ENCODE measurements at places on chromosomes 6 and 20.

DNA sequence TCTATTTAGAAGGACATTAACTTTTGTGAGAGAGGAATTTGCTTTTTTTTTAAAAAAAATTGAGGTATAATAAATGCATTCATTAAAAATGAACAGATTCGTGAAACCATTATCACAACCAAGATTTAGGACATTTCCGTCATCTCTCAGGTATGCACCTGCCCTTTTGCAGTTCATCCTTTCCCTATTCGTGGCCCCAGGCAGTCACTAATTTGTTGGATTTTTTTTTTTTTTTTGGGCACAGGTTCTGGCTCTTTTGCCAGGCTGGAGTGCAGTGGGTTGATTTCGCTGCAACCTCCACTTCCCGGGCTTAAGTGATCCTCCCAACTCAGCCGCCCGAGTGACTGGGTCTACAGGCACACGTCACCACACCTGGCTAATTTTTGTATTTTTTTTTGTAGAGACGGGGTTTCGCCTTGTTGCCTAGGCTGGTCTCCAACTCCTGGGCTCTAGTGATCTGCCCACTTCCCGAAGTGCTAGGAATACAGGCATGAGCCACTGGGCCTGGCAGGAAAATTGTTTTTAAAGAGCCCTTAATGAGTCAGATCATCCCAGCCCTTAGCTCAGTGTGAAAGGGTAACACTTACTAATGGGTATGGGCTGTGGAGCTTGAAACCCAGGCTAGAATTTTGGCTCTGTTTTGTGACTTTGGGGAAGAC is 9.2 kb downstream of the PHF3 start:
- DNase-seq, result no peak

- no peak for DNase-seq
Measured at GRCh38 chr20:60986506-60987156, 265.4 kb upstream of the CDH4 start.

- no peak for DNase-seq
Measured at GRCh38 chr6:125815080-125815910, 24.5 kb downstream of the NCOA7 start.

GRCh38 chr6:45644720-45645119 is 267.0 kb upstream of the SUPT3H start:
- no peak for DNase-seq

DNA sequence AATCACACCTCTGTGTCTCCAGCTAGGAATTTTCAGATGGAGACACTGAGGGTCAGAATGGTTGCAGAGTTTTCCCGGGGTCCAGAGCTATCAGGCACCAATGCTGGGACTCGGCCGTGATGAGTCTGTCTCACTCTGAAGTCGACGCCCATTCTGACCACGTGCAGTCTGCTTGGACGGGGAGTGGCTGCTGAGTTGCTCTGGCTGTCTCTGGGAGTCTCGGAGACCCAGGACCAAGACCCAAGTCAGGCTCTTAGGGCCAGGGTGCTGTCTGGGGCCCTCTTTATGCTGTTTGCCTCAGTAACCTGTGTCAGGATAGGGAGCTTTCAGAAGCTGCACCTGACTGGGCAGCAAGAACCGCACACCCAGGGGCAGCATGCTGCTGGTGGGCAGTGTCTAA is 4.6 kb downstream of the IP6K3 start:
- DNase-seq, result no peak

- no peak for DNase-seq
Measured at GRCh38 chr6:80923816-80924215, 817.3 kb downstream of the BCKDHB start.

GRCh38 chr20:52490711-52491430 is 299.3 kb upstream of the ZFP64 start:
- DNase-seq, result no peak

DNA sequence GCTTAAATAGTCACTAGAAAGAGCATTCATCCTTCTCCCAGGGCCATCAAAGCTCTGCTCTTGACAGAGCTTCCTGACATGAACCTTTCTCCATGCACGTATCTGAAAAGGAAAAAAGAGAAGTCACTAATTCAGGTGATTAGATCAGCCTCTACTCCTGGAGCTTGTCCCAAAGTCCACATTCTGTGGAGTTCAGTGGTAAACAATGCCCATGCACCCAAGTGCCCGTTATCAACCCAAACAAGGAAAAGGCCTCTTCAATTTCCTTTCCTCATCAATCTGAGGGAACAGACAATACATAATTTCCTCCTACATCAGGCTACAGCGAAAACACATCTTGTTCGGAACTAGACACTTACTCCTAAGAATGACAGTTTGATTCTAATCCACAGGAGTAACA is 129.2 kb upstream of the PCSK2 start:
- no peak for DNase-seq

GRCh38 chr20:20491110-20491783 is 123.3 kb downstream of the INSM1 start:
- no peak for DNase-seq

- DNase-seq, result no peak
Measured at GRCh38 chr20:753136-753535, 15.2 kb downstream of the SLC52A3 start.

DNA sequence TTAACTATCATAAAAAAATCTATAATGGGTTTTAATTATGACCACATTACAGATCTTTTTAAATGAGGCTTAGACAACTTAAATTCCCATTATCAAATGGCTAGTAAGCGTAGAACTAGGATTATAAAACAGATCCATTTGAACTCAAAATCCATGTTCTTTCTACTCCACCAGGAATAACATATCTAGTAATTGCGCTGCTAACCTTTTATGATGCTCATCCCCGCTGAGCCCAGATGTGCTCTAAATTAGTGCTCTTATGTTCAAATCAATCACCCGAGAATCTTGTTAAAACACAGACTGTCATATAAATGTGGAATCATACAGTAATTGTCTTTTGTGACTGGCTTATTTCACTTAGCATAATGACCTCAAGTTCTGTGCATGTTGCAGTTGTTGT is 903.1 kb downstream of the PHF3 start:
- no peak for DNase-seq

- no peak for DNase-seq
Measured at GRCh38 chr6:44576132-44576631, 188.7 kb downstream of the CDC5L start.

GRCh38 chr6:140064366-140064765 is 689.9 kb upstream of the CITED2 start:
- no peak for DNase-seq

GRCh38 chr6:94361304-94362060 is 942.1 kb upstream of the EPHA7 start:
- no peak for DNase-seq

DNA sequence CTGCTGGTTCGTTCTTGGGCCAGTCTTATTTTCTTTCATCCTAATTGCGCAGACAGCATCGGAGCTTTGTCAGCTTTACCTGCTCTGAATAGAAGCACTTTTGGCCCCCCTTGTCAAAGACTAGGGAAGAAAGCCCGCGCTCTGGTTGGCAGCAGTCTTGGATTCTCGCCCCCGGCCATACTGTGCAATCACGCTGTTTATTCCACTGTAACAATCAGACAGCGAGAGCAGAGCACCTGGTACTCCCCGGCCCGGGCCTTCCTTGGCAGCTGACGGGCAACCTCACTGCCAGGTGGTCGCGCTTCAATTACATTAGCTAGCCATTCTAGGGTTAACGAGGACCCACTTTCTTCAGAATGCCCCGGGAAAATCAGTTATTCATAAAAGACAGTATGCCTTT is 72.6 kb downstream of the INSM1 start:
- DNase-seq, result no peak

- peak; percentile 65 for DNase-seq
Measured at GRCh38 chr20:60095456-60095855, 137.2 kb downstream of the CDH26 start.

- no peak for DNase-seq
Measured at GRCh38 chr20:17872959-17873358, 95.6 kb downstream of the SNX5 start.

DNA sequence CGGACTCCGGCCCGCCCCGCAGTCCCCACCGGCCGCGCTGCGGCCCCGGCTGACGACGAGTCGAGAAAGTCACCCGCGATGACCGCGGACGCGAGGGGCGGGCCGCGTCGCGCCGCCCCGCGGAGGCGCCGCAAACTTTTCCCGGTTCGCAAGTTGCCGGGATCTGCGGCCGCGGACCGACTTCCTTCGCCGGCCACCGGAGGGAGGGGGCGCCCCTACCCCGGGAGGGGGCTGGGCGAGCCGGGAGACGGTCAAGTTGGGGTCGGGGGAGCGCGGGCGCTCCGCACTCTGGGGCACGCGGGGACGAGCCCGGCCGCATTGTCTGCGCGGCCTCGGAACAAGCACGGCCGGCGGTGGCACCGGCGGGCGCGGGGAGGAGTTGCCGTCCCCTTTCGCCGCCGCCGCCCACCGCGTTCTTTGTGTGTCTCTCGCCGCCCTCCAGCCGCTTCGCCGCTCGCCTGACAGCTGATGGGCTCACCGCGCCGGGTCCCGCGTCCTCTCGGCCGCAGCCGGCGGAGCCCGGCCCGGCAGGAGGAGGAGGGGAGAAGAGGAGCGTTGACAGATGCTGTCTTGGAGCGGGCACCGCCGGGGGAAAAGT is 131.6 kb downstream of the OGFRL1 start:
- no peak for DNase-seq

DNA sequence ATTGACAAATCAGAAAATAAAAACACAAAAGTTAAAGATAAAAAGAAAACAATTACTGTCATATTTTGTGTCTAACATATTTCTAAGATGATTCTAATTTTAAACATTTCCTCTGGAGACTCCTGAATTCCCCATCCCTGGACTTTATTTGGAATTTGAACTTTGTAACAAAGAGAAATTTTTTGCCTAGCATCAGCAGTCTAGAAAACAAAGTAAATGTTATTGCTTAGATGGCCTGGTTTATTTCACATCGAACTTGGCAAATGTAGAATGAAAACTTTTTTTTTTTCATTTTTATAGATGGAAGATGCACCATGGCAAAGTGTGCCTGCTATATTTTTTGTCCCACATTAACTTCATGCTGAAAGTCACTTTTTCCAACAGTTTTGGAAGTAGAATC is 159.1 kb downstream of the TBX18 start:
- no peak for DNase-seq

DNA sequence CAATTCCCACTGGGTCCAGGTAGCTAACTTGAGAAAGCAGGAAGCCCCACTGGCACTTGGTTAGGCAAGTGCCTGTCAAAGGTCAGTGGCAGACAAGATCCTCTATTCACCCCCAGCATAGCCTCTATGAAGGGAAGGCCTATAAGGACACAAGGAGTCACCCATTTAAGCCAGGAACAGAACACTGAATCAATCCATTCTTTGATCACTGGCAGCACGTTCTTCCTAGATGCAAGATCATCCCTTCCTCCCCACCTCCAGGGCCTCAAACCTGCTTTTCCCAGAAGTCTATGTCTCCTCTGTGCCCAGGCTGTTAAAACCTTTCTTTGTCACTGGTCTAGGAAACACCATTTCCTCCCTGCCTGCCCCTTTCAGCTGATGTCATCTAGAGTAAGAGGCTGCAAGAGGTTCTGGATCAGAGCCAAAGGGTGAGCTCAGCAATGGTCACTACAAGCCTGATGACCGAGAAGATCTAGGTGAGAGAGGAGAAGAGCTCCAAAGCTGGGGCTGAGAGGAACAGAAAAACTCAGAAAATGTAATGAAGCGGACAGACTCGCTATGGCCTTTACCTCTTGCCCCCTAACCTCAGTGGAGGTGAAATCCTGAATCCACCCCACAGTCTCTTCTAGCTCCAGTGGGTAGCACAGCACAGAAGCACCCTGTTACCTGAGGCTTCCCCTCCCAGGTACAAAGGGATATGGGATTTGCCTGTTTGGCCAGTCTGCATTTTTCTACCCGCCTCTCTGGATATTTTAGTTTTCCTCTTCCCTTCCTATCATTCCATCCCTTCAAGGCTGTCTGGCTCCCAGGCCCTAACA is 1.8 kb downstream of the GTPBP2 start:
- DNase-seq, result peak; percentile 10

- no peak for DNase-seq
Measured at GRCh38 chr6:53159558-53159957, 10.9 kb upstream of the GCM1 start.

- no peak for DNase-seq
Measured at GRCh38 chr6:47116606-47117005, 74.5 kb upstream of the ADGRF1 start.

- DNase-seq, result no peak
Measured at GRCh38 chr6:35043381-35044130, 97.6 kb downstream of the TCP11 start.

DNA sequence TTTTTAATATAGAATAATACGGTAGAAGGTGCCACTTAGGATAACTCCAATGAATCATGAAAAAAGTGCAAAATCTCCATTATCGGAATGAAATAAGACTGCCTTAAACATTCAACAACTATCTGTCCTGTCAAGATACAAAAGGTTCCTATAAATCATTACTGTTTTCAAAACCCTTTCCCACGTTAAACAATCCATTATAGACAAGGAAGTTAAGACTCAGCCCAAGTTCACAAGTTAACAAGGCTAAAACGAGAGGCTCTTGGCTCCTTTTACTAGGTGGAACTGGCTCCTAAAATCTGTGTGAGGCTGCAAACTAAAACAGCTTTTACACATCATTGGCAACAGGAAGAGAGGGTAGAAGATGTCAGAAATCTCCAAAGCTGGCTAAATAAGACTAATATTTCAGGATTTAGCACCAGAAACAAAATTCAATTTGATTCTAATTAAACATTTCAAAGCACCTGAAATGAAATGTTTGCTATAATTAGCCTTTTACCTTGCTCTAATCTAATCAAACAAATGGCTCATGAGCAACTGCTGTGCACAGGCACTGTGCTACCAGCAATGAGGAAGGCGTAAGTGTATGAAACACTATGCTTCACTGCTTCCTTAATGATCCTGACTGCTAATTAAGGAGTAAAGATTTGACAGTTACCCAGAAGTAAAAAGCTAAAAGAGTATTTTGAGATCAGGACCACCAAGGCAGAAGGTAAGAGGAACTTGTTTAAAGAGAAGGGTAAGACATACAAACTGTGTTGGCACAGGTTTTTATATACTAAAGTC is 109.7 kb downstream of the DST start:
- DNase-seq, result no peak

- no peak for DNase-seq
Measured at GRCh38 chr6:88179692-88180091, 13.5 kb upstream of the CNR1 start.

Data from NCI-H2107 (cell line).